A549 treated with RU486 at 1 μM for 4 hours (cell line): ENCODE measurements at places on chromosomes 4 and X. TPM values are rescaled to one million over a fixed set of nuclear protein-coding genes. Genes with fewer than 3 reads are reported as not detected.

The ATP2B3 gene
- 0.06 to 0.15 TPM (median 0.10 TPM) in 4 of 5 replicates, not detected in the other for total RNA-seq

The TMEM156 gene
- total RNA-seq = 17.0 to 24.9 TPM (median 21.8 TPM) in 5 replicates

The BEND2 gene
- not detected in 5 replicates for total RNA-seq

The TLL1 gene
- total RNA-seq = 0.03 to 0.47 TPM (median 0.24 TPM) in 5 replicates

The FAM47A gene
- total RNA-seq = not detected in 5 replicates

The PLXNB3 gene
- 1.7 to 5.0 TPM (median 3.0 TPM) in 5 replicates for total RNA-seq

The RGN gene
- total RNA-seq = not detected in 5 replicates

The FAT1 gene
- total RNA-seq = 127 to 188 TPM (median 145 TPM) in 5 replicates

The TCEAL7 gene
- total RNA-seq = not detected in 5 replicates

The MND1 gene
- total RNA-seq = 10.6 to 19.7 TPM (median 13.5 TPM) in 5 replicates

The EXOC1L gene
- total RNA-seq = not detected in 5 replicates

The HSPA4L gene
- 5.6 to 9.3 TPM (median 8.5 TPM) in 5 replicates for total RNA-seq
